Right atrium auricular region (tissue), 2 donors: ENCODE measurements at places on chromosomes 5 and 9. TPM values are rescaled to one million over a fixed set of nuclear protein-coding genes. Genes with fewer than 3 reads are reported as not detected.

Gene LCN1
- total RNA-seq: not detected

Gene DNM1
- total RNA-seq: 2.5 TPM

Gene TEK
- total RNA-seq: 16.7 TPM

Gene SLC34A3
- total RNA-seq: not detected

Gene PCDHB13
- 4.2 TPM for total RNA-seq

Gene PCDHA9
- total RNA-seq: not detected

Gene IL5
- not detected for total RNA-seq

Gene TMEM215
- total RNA-seq: not detected

Gene SLC36A2
- not detected for total RNA-seq

Gene INSYN2B
- not detected for total RNA-seq

Gene MYORG
- 7.4 TPM for total RNA-seq

- no peak for DNase-seq
These were observed 18.7 kb upstream of the RASGRF2 start for GRCh38 chr5:80941496-80941895.

- no peak for DNase-seq
These were observed 1.7 kb upstream of the ZSWIM6 start for GRCh38 chr5:61330341-61330844.

DNA sequence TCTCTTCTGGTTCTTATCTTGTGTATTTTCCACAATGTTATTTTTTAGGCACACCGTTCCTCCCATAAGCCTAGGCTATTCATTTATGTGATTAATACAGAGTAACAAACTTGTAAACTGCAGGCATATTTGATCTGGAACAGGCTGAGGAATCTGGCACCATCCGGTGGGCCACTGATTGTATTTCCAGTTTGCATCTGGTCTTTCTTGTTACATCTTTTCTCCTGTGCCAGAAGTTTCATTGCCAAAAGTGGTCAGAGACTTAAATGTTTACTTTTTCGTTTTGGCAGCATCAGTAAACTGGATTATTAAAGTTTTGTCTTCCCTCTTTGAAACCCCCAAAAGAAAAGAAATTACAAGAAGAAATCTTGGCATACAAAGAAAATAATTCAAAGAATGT is 17.9 kb upstream of the ZCCHC7 start:
- DNase-seq: no peak

GRCh38 chr5:39570403-39571027 is 145.7 kb upstream of the DAB2 start:
- DNase-seq: no peak

- peak; percentile 38 for DNase-seq
These were observed 133.6 kb upstream of the PITX1 start for GRCh38 chr5:135167634-135168033.

GRCh38 chr5:69209602-69210001 is 20.2 kb downstream of the CENPH start:
- no peak for DNase-seq

DNA sequence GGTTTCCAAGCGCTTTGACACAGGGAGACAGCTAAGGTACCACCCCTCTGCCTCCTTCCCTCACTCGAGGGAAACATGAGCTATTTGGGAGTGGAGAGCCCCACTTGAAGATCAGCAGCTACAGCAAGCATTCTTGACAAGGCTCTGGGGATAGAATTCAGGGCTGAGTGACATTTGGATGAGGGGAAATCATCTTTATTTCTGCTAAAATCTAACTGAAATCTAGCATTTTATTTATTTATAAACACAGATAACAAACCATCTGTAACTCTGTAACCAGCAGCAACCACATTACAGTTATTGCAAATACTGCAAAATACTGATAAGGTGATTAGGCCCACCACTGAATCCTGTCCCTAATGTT is 22.4 kb downstream of the RNF130 start:
- DNase-seq: no peak

DNA sequence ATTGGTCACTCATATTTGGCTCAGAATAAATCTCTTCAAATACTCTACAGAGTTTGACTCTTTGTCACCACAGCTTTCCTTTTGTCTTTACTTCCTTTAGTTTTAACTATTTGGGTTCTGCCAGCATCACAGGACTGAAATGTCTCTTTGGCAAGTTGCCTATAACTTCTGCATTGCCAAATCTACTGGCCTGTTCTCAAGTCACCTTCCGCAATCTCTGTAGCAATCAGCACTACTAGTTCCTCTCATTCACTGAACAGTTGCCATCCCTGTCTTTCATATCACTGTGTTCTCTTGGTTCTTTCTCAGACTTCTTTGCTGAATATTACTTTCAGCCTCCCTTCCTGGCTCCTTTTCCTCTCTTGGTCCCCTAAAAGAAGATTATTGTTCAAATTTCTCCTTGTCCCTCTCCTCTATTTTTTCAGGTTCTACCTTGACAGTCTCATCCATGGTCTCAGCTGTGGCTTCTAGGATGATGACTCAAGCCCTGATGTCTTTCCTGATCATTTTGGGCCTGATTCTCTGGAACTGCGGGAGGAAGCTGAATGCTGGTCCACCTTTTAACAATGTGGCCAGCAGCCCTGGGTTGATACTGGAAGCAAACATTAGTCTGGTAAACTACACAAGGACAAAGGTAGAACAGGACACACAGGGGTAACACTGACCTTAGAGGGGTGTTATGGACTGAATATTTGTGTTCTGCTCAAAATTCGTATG is 44.0 kb upstream of the LIFR start:
- no peak for DNase-seq

GRCh38 chr5:34053133-34053532 is 10.1 kb upstream of the C1QTNF3 start:
- no peak for DNase-seq

- no peak for DNase-seq
These were observed 256.2 kb downstream of the ACTL7B start for GRCh38 chr9:108599571-108599970.

DNA sequence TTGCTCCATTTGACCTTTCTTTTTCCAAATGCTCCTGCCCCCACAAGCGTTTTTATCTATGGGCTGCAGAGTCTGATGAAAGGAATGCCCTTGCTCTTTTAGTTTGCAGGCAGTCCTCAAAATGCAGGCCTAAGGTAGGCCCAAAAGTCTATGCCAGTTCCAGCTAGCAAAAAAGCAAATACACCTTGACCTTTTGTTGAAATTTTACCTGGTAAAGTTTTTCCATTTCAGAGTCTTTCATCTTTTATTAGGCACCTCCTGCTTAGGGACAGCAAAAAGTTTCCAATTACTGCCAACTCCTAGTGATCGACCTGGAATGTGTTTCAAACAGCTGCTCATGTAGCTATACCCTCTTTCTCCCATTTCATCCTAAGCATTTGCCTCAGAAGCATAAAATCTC is 2.7 kb upstream of the LEAP2 start:
- DNase-seq: no peak

DNA sequence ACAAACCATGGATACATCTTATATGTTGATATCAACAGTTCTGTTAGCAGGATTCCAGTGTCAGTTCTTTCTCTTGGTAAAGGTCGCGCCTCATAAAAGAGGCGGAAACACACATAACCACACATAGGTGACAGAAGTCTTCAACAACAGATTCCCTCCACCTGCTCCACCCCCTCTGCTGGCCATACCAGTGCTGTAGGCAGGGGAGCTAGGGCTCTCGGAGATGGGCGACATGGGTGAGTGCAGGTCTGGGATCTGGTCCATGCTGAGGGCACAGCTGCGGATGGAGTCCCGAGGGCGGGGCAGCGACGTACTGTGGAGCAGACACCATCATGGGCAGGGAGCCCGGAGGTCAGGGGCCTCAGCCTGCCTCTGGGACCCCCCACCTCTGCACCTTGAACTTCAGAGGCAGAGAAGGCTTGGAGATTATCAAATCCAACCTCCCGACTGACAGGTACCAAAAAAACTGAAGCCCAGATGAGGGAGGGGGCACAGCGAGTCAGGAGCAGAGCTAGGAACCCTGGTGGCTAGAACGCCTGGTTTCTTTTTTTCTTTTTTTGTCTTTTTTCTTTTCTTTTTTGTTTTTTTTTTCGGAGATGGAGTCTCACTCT is 12.0 kb upstream of the TOR2A start:
- no peak for DNase-seq

GRCh38 chr9:112890106-112891081 is at the start of gene SLC46A2:
TSS of gene SLC46A2 (minus strand) at chr9:112890876. CDS start at chr9:112890681, 195 bp downstream.
- DNase-seq: no peak

- no peak for DNase-seq
These were observed 478.3 kb downstream of the EBF1 start for GRCh38 chr5:158621391-158621790.

DNA sequence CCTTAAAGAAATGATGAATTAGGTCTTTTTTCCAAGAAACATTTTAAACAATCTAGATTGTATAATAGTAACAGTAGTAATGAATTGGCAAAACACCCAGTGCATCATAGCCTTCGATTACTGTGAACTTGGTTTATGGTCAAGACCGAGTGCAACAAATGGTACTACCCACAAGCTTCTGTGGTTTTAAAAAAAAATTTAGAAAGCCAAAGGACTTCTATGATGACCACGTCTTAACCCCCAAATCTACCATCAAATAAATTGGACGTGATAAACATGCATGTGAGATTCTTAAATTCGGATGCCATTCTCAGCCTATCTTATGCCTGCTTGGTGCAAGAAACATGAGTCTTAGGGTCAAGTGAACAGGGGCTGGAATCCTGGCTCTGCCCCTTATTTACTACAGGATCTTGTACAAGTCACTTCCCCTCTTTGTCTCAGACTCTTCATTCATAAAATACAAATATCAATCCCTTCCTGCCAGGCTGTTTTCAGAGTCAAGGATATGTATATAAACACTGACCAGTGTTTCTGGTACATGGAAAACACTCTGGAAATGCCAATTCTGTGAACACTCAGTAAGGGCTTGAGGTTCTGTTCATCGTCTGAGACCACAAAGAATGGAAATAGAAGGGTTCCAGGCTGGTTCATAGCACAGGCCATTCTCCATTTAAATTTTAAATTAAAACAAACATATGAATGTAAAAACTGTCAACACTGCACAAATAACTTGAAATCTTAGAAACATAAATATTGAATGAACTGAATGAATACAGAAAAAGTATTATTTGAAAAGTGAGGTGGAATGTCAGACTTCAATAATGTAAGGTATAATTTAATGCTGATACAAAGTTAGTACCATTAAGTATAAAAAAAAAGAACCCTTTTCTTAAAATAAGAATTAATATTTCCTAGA is 107.8 kb downstream of the NR6A1 start:
- no peak for DNase-seq

DNA sequence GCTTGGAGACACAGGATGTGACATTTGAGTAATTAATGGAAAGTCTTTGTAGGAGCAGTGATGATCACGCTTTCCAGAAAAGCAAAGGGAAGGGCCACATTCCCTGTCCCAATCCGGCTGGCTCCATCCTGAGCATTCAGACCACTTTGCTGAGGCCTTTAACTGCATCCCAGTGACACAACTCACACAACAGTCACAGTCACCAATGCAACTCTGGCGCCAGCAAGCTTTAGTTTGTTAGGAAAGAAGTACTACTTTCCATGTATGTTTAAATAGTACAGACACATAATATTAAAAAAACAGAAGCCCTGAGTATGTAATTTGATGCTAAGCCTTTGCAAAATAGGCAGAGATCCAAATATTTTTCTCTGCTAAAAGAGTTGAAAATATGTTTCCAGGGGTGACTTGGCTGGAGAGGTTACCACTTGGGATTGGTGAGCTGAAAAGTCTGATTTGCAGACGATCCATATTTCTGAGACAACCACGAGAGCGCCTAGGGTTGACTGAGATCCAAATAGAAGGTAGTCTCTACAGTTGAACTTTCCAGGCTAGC is 31.7 kb upstream of the GAS1 start:
- DNase-seq: no peak

GRCh38 chr5:7394889-7395431 is 978 bp upstream of the ADCY2 start:
- no peak for DNase-seq

DNA sequence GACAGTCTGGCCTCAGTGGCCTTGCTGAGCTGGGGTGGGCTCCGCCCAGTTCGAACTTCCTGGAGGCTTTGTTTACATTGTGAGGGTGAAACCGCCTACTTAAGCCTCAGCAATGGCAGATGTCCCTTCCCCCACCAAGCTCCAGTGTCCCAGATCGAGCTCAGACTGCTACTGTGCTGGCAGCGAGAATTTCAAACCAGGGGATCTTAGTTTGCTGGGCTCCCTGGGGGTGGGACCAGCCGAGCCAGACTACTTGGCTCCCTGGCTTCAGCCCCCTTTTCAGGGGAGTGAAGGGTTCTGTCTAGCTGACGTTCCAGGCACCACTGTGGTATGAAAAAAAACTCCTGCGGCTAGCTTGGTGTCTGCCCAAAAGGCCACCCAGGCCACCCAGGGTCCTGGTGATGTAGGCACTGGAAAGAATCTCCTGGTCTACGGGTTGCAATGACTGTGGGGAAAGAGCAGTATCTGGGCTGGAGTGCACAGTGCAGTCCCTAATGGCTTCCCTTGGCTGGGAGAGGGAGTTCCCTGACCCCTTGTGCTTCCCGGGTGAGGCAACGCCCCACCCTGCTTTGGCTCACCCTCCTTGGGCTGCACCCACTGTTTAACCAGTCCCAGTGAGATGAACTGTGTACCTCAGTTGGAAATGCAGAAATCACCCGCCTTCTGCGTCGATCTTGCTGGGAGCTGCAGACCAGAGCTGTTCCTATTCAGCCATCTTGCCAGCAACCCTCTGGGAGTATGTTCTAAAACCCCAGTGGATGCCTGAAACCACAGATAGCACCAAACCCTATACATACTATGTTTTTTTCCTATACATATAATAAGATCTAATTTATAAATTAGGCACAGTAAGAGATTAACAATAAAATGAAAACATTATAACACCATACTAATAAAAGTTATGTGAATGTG is 95.5 kb downstream of the TMEM161B start:
- no peak for DNase-seq

- DNase-seq: no peak
These were observed 101.4 kb downstream of the LHFPL2 start for GRCh38 chr5:78547183-78547582.

- DNase-seq: no peak
These were observed 21.7 kb upstream of the SUB1 start for GRCh38 chr5:32563614-32564013.

GRCh38 chr5:78157001-78157400 is 137.5 kb downstream of the AP3B1 start:
- DNase-seq: no peak

GRCh38 chr9:72675586-72675985 is 154.2 kb downstream of the TMC1 start:
- DNase-seq: no peak

DNA sequence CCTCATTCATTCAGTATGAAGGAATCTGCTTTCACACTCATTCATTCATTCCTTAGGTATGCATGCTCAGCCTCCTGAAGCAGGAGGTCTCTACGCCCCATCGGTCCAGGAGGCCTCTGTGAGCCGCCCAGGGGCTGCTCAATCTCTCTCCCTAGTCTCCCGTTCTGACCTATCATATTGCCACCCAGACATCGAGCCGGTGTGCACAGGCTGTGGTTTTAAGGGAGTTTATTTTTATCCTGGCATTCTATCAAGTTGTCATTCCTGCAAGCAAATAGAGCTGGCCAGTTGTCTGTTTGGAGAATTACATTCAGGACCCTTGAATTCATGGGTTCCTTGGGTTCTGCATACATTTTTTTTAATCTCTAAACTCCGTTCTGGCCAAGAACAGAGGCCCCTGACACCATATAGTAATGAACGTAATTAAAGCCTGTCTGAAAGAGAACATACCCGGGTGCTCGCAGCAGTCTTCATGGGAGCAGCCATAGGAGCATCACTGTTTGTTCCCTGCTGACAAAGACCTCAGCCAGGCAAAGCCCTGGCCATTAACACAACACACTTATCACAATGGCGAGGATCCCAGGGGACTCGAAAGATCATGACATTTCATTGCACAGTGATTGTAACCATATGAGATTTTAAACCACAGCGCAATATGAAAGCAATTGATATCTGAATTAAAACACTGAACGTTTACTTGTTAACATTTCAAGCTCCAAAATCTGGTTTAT is 80.9 kb downstream of the ADAMTS16 start:
- no peak for DNase-seq
